ENCODE measurements at places on chromosomes 16 and 17.

DNA sequence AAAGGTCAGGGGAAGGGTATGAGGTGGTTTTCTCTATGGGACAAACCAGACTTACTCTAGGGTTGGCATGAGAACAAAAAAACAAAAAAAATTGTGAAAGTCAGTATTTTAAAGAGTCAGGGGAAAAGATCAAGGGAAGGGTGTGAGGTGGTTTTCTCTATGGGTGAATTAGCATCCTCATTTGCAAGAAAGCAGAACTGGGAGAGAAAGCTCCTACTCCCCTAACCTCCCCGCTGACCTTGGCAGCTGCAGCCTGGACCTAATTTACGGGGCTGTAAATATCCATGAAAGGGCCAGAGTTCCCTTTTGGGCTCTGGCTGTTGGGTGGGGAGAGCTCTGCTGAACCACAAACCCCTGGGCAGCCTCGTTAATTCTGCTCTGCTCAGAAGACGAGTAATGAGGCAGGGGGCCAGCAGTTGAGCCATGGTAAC, 10.6 kb downstream of the RHBDL3 start:
- DNase-seq = peak; percentile 67

DNA sequence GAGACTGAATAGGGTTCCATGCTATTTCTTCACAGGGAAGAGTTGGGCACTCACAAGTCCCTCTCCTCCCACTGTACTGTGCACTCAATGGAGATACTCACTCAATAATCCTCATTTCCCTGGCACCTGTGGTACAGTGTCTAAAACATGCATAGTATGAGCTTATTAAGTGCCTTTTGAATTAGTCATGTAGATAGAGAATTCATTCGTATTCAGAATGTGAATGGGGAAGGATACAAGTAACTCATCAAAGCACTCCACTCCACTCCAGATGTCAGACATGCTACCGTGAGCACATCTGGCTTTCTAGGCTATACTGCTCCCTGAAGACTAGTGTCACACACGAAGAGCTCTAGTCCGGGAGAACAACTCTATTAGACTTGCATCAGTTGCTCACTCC, 6.3 kb downstream of the C17orf75 start:
- no peak for DNase-seq

DNA sequence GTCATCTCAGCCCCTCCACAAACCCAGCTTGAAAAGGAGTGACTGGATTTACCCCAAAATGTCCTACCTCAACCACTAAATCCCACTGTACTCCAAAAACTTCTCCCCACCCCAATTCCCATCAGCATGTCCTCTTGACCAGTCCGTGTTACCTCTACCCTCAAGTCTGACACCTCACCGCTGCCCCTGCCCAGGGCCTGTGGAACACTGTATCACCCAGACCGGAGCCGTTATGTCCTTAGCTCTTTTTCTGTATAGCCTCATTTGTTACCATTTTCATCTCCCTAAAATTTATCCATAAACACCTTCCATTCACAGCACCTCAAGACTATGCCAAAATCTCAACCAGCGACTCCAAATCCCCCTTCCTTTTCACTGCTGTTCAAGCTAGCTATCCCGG, 2.4 kb downstream of the PHF23 start:
- no peak for DNase-seq

GRCh38 chr16:15493466-15494180, 59.2 kb downstream of the BMERB1 start:
- no peak for DNase-seq

DNA sequence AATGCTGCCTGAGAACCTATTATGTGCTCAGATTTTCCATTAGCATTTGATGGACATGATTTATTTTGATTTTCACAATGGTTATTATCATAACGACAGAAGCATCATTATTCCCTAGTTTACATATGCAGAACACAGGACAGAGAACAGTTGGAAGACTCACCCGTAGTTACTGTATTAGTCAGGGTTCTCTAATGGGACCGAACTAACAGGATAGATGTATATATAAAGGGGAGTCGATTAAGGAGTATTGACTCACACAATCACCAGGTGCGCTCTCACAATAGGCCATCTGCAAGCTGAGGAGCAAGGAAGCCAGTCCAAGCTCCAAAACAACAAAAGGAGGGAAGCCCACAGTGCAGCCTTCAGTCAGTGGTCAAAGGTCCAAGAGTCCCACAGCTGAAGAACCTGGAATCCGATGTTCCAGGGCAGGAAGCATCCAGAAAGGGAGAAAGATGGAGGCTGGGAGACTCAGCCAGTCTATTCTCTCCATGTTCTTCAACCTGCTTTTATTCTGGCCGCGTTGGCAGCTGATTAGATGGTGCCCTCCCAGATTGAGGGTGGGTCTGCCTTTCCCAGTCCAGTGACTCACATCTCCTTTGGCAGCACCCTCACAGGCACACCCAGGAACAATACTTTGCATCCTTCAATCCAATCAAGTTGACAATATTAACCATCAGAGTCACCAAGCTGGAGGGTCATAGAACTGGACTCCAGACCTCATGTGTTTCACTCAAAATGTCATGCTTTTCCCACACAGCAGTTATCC, 92.7 kb upstream of the XYLT1 start:
- no peak for DNase-seq

DNA sequence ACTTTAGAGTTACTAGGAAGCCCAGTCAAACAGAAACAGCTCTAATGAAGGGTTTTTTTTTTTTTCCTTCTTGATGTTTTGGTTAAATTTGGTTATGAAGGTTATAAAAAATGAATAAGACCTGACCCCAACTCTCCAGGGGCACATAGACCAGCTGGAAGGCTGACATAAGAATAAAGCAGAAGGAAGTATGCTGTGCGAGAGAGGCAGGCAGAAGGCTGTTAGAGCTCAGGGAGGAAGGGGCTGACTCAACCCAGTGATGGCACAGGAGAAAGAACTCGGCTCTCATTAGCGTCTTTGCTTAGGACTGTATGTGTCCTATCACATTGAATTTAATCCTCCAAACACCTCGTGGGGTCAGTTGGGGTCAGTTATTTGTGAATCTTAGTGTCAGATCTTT, 474.6 kb downstream of the PMP22 start:
- DNase-seq = no peak

GRCh38 chr16:48112600-48112999, 43.2 kb downstream of the ABCC12 start:
- no peak for DNase-seq

DNA sequence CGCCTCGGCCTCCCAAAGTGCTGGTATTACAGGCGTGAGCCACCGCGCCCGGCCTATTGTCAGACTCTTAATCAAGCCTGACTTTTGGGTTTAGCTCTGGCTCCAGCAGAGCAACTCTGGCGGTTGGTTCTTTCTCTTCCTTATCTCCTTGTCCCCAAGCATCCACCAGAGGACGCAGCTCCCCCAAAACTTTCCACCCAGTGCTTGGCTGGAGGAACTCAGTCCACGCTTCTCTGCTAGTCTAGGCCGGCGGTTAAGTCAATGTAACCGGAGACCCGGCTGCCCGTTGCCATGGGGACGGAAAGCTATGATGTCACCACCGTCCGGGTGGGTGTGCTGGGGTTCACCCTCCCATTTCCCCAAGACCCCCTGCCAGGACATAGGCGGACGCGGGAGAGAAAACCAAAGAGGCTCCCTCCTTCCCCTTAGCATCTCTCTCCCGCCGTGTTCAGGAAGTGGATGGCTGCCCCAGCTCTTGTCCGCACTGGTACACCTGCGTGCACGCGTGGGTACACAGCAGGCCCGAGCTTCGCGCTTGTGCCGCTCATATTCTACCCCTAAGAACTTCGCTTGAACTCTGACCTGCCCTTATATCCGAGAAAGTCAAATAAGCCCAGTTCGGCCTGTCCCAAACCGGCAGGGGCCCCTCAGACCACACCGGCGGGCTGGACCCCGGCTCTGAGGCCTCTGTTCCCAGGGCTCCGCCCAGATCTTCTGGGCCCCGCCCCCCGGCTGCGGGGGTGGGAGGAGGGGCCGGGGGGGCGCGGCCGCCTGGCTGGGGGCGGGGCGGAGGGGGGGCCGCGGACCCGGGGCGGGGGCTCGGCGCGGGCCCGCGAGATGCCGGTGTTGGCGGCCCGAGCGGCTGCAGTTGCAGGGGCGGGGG, at the start of gene RND2:
Gene RND2, plus strand, starts transcription at position 825 of the 883 bp plus-strand sequence. CDS start 117 bp downstream, outside the sequence.
- peak; percentile 89 for DNase-seq

GRCh38 chr17:8025176-8025911, 13.5 kb upstream of the ALOX15B start:
- no peak for DNase-seq

DNA sequence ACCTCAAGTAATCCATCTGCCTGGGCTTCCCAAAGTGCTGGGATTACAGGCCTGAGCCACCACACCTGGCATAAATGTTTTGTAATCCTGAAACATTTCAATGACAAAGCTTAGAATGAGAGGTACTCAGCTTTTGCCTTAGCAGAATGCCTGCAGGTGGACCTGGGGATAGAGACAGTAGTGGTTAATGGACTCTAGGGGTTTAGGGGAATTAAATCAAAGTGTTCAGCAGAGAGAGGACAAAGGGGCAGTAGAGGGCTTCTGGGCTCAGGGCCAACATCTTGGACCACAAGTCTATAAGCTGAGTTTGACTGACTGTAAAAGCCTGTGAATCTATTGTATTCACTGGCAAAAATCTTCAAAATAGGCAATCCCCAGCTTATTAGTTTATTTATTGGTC, 36.0 kb upstream of the MED13 start:
- no peak for DNase-seq

- no peak for DNase-seq
Observed at GRCh38 chr17:52276381-52277008, 118.0 kb upstream of the CA10 start.

- no peak for DNase-seq
Observed at GRCh38 chr17:7018331-7018964, 4.4 kb upstream of the BCL6B start.

DNA sequence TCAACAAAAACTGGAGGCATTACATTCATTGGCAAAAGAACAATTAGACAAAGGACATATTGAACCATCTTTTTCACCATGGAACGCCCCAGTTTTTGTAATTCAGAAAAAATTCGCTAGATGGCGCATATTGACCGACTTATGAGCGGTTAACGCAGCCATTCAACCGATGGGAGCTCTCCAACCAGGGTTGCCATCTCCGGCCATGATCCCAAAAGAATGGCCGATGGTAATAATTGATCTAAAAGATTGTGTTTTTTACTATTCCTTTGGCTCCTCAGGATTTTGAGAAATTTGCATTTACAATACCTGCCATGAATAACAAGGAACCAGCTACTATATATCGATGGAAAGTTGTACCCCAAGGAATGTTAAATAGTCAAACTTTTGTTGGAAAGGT, 21.4 kb downstream of the ALOX15B start:
- DNase-seq = peak; percentile 68

- no peak for DNase-seq
Observed at GRCh38 chr17:17051791-17052461, 9.7 kb downstream of the MPRIP start.

GRCh38 chr17:57255776-57256681, at the start of gene MSI2:
Gene MSI2, plus strand, starts transcription at chr17:57256523. Its CDS starts 220 bp downstream, at chr17:57256743.
- peak; percentile 84 for DNase-seq

GRCh38 chr17:8839410-8839935, 28.0 kb downstream of the PIK3R6 start:
- no peak for DNase-seq

DNA sequence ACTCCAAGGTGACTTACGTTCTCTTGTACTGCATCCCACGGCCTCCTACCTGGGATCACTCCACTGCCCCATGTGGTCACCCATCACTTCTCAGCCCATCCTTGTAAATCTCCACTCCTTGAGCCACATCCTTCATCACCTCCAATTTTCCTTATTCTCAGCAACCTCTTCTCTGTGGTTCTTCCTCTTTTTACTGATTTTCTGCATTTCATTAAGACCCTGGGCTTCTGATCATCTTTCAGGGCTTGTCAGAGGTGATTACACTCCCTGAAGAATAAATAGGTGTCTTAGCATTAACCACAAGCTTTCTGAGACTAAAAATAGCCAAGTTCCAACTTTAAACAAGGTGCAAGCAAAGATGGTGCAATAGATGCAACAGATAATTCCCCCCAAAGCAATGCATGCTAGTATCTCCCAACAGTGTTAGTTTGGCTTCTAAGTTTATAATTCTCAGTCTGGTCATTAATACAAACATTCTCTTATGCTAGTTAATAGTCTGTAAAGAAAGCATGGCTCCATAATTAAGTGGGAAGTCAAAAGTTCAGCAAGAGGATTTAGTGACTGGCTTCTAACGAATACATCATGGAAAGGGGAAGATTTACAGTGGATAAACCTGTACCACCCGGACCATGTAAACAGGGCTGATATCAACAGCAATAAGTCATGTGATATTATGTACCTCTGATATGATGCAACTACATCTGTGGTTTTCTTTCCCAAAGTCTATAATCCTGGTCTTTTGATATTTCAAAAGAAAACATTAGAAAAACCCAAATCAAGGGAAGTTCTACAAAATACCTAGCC, 47.4 kb upstream of the FOXJ1 start:
- no peak for DNase-seq

GRCh38 chr16:57800200-57801097, 1.8 kb downstream of the KIFC3 start:
- no peak for DNase-seq

- no peak for DNase-seq
Observed at GRCh38 chr16:24382762-24383407, 126.8 kb downstream of the CACNG3 start.

DNA sequence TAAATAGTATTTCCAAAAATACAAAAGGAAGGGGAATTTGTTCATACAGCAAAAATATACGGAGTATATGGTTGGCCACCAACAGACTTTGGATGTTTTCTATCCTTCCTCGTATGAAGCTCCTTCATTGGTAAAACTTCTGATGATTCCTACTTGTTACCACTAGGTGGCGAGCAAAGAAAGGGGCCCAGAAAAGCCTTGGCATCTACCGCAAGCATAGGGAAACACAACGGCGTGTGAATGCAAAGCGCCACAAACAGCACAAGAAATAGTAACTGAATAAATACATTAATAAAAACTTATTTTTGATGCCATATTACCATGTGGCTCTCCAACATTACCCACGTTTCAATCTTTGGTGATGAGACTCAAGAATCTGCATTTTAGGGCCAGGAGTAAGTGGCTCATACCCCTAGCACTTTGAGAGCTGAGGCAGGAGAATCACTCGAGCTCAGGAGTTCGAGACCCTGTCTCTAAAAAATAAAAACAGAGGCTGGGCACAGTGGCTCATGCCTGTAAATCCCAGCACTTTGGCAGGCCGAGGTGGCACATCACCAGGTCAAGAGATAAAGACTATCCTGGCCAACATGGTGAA, 34.5 kb downstream of the YWHAE start:
- DNase-seq = peak; percentile 74

DNA sequence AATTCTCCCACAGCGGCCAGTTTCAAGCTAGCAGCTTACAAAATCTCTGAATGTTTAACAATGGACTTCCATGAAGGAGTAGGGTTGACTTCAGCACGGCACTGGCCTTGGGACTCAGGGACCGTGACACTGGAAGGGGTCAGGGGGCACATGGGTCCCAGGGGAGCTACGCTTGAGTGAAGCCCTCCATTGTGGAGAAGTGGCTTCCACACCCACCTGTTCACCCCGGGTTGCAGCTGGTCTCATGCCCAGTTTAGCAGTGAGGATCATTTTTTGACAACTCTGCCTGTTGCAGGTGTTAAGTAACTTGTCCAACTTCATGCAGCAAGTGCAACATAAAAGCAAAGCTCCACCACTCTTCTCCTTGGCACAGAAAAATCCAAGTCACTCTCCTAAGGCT, 510.2 kb downstream of the CDH13 start:
- no peak for DNase-seq

- no peak for DNase-seq
Observed at GRCh38 chr17:32777436-32777835, 99.5 kb downstream of the MYO1D start.
